HFFc6 (cell line): ENCODE measurements at places on chromosomes 4 and X. TPM values are rescaled to one million over a fixed set of nuclear protein-coding genes. Genes with fewer than 3 reads are reported as not detected.

TRIM60 gene
- not detected in 3 replicates for total RNA-seq

ZNF595 gene
- total RNA-seq, result 4.4 to 5.9 TPM (median 4.9 TPM) in 3 replicates

HTR2C gene
- not detected in 3 replicates for total RNA-seq

GRCh38 chr4:42658261-42658660 lies 1.4 kb upstream of the ATP8A1 start:
- peaks cover 34% of the 10 kb centered on the region for H3K4me1 ChIP-seq
- no peak for DNase-seq
- peaks cover 6% of the 10 kb centered on the region; the same call in 1 of the 2 replicates for H3K27me3 ChIP-seq

TDO2 gene
- 0.20 TPM in 1 of 3 replicates, not detected in the others for total RNA-seq

DNA sequence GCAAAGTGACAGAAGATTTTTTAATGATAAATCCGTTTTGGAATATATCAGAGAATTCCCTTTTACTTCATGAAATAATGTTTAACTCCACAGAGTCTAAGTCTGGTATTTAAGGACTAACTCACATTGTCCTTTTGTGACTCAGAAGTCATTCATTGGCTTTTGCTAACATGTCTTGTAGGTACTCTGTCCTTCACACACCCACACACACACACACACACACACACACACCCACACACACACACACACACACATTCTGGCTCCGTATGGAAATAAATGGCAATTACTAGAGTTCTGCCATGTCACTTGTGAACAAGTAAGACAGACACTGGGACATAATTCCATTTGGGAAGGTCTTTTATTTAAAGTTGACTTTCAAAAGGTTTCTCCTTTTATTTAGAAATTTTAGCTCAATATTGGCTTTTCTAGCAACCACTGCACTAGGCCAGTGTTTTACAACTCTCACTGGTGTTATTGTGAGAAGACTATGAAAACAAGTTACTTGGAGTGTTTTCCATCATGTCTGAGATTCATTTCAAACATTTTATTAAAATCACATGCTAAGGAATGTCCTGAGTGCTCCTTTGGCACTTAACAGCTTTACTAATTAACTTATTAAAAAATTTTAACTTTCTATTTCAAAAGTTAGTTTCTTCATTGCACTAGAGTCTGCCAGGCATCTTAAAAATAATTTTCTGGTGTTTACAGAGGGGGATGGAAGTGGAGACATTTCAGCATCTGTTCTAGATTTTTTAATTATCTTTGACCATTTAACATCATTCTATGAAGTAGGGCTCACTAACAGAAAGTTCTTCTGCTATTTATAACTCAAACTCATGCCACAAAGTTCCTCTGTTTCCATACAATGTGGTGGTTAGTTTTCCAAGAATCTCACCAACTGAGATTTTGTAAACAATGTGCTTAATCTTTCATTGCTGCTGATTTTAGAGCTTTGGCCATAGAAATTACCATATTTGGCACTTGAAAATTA lies 240.3 kb upstream of the GPC4 start:
- no peak overlapping the region for H3K27ac ChIP-seq
- H3K4me3 ChIP-seq, result no peak overlapping the region
